ENCODE measurements at places on chromosomes 11 and 22.

GRCh38 chr11:40508303-40508702 is 951.1 kb downstream of the LRRC4C start:
- no peak for DNase-seq

GRCh38 chr11:106745941-106746340 is 272.3 kb downstream of the GUCY1A2 start:
- DNase-seq = no peak

- DNase-seq = no peak
Observed at GRCh38 chr22:31501738-31502137, 5.4 kb downstream of the SFI1 start.

- no peak for DNase-seq
Observed at GRCh38 chr11:110366291-110366690, 63.5 kb upstream of the FDX1 start.

DNA sequence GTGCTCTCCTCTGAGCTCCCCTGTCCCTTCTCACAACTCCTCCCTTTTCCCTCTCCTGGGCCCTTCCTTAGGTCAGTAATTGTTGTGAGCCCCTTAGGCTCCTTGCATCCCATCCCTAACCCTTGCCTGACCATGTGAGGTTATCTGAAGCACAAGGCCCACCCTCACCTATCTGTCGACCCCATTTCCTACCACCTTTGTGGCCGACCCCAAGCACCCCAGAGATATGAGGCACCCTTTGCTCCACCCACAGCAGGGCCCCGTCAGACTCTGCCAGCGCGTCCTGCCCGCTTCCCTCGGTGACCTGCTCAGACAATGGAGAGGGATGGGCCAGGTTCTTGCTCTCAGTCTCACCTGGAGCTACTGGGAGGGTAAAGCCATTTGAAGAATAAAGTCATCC is 1.3 kb downstream of the GNG3 start:
- no peak for DNase-seq

DNA sequence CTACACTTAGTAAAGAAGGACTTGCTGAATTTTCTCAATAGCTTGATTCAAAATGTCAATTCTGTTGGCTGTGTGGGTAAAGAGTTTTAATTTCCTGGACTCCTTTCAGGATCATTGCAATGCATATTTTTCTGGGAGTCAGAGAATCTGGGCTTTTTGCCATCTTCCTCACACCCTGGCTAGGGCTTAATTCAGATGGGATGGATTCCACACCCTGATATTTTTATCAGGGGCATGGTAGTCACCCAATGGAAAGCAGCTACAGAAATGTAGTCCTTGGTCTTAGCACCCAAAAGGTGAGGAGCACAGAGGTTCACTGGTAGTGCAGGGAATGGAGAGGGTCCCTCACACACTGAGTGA is 79.3 kb downstream of the SGSM3 start:
- no peak for DNase-seq

- no peak for DNase-seq
Observed at GRCh38 chr11:10561947-10562346, 6.5 kb downstream of the LYVE1 start.

GRCh38 chr22:36381513-36382128 is 6.1 kb downstream of the MYH9 start:
- DNase-seq = no peak

GRCh38 chr11:30740091-30740490 is 153.9 kb upstream of the MPPED2 start:
- DNase-seq = no peak

- no peak for DNase-seq
Observed at GRCh38 chr11:19597206-19597605, 115.4 kb upstream of the NAV2 start.

DNA sequence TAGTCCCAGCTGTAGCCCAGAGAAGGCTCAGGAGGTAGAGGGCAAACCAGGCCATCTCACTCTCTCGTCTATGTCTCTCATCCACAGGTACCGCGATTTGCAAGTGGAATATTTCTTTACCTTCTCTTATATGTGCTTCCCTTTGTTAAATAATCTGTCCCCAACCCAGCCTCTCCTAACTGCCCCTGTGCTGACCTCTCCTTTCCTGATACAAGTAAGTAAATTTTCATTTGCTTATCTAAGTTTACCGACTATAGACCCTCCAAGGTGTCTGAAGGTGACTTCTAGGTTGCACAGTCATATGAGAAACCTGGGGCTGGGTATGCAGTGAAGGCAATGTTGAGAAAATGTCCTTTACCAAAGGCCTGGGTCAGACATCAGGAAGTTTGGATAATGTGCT is at the start of gene CBLIF:
Gene CBLIF, minus strand, starts transcription at position 101 of the 400 bp plus-strand sequence. Its CDS starts 46 bp downstream, at position 55.
- no peak for DNase-seq

- no peak for DNase-seq
Observed at GRCh38 chr11:73962101-73962705, 11.4 kb downstream of the DNAJB13 start.

DNA sequence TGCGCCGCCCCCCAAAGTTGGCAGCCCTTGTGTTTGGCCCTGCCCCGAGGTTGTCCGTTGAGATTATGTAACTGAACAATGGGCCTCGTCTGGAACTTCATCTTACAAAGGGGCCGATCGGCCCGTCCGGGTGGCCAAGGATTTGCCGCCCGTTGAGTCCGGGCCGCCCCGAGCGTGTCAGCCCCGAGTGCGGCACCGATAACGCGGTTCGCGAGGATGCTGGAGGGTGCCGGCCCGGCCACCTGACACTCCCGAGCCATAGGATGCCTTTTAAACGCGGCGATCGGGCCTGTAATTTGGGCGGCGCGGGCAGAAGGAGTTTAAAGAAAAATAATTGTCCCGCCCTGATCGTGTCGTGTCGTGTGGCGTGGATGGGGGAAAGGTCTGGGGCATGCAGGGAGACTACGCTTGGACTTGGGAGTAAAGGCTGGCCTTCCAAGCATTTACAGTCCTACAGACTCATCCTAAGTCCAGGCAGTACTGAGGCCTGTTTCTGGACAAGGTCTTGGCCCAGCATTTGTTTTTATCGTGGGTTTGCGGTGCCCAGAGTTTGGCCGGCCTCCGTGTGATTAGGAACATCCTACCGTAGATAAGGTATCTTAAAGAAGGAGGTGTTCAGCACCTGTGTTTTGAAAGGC is 1.3 kb downstream of the WEE1 start:
- DNase-seq = no peak

DNA sequence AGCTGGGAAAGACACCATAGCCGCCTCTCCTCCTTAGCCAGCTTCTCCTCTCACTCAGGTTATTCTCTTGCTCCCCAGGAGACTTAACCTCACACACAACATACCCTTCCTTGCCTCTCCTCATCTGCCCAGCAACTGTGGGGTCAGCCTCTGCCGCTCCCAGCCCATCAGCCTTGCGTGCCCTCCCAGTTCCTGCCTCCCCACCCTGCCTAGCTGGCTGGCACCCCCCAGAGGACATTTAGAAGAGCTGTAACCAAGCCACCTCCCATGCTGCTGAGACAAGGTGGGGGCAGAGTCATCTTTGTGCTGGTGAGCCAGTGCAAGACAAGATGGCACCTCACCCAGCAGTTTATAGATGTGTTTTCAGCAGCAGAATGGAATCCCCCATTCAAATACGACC is 38.2 kb downstream of the TOM1 start:
- DNase-seq = no peak

GRCh38 chr22:19943082-19944026 is 1.7 kb upstream of the TXNRD2 start:
- peak; percentile 77 for DNase-seq

DNA sequence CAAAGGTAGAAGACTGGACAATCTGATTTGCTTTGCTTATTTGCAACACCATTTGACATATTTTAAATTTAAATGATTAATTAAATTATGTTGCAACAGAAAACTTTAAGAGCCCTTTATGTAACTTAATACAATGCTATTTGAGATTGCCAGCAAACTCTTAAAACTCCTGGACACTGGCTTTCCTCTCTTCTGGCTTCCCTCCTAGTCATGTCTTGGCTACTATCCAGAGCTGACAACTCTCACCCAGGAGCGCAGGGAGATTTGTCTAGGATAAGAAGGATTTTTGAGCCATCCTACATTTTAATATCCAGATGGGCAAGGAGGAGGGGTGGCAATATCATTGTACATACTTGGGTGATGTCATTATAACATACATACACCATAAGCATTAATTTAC is 134.3 kb downstream of the ELP4 start:
- DNase-seq = peak; percentile 37

DNA sequence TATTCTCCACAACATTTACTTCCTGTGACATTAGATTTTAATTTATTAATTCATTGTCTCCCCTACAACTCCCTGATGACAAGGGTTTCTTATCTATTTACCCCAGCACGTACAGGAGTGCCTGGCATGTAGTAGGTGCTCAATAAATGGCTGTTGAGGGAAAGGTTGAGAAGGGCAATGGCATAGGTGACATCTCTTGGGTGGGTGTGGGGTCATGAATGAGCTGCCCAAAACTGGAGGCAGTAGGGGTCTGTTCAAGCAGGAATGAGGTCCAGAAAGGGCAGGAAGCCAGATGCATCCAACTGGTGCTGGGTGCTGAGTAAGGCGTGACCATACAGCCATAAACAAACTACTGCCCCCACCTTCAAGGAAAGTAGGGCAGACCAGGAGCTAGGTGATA is 2.8 kb downstream of the VWCE start:
- DNase-seq = no peak

DNA sequence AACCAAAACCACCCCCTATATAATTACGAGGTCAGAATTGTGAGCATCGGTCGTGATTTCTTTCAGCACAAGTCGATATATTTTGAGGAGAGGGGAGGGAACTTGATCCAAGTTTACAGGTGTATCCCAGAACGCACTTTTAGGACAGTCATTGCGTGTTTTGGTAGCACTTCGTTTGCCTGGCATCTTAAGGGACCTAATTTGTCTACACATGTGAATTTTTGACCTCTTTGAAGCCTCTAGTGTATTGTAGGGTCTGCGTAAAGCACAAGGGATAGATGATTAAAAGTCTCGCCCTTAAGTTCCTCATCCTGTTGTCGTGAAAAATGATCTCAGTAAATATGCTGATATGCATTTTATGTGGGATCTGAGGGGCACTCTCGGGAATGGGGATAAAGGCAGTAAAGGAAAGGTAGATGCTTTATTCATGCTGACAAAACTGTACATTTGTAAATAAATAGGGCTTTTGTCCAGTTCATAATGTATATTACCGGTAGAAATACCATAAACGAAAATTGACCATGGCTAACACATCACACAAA is 632 bp upstream of the CCDC34 start:
- no peak for DNase-seq

DNA sequence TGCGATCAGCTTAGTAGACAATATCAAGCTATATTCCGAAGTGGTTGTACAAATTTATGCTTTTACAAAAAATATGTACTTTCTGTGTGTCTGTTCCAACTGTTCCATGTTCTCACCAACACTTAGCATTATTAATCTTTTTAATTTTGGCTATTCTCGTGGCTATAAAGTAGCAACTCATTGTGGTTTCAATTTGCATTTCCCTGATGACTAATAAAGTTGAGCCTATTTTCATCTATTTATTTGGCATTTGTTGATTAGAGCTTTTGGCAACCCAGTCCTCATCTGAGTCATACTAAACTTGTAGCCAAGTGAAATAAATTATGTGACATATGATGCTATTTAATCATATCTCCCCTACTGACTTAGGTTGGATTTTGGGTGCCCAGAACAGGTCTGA is 115.9 kb downstream of the FBXO7 start:
- no peak for DNase-seq

DNA sequence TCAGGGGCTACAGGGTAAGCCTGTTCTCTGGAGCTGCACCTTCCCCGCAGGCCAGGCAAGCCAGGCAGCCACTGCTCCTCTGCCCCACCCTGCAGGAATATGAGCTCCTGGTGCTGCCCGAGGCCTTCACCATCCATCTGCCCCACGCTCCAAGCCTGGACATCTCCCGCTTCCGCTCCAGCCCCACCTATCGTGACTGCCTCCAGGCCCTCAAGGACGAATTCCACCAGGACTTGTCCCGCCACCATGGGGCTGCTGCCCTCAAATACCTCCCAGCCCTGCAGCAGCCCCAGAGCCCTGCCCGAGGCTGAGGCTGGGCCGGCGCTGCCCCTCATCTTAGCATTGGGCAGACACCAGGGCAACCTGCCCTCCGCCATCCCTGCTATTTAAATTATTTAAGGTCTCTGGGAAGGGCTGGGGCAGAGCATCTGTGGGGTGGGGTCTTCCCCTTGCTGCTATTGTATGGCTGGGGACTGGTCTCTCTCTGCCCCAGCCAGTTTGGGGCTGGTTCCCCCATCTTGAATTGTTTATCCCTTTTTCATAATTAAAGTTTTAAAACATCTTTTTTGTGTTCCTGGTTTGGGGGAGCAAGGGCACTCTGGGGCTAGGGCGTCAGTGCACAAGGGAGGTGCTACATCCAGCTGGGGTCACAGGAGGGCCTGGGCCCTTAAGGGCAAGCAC is 6.2 kb downstream of the LARGE2 start:
- no peak for DNase-seq
